H54 (cell line): ENCODE measurements at places on chromosomes 5 and 9.

DNA sequence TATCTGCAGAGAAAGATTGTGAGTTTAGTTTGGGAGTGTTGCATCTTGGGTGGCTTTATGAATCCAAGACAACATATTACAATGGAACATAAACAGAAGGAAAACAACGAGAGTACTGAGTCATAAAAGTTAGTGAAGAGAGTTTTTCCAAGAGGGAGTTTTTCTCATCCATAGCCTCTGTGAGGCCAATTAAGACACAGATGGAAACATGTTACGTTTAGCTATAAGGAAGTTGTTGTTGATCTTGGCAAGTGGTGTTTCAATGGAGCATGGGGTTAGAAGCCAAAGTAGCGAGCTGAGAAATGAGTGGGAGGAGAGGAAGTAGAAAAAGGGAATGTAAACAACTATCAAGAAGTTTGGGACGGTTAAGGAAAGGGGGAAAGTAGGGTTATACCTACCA lies 53.3 kb upstream of the SPATA31D4 start:
- DNase-seq: no peak

- no peak for DNase-seq
These were observed 1.6 kb downstream of the BTNL3 start for GRCh38 chr5:180990086-180990881.

DNA sequence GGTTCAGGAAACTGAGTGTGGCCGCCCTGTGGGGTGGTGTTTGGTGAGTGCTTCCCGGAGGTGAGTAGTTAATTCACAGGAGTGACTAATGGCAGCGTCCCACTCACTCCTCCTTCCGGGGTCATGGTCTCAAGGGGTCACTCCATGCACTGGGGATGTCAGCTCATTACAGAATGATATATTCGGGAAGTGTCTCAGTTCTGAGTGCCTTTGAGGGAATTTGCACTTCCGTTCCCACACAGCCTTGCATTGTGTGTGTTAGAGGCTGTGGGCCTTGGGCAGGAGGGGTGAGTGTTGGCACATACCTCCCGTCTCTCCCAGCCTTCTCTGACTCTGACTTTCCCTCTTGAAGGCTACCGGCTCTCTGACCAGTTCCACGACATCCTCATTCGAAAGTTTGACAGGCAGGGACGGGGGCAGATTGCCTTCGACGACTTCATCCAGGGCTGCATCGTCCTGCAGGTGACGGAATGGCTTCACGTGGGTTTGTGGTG lies 10.5 kb upstream of the AHRR start:
- no peak for DNase-seq

DNA sequence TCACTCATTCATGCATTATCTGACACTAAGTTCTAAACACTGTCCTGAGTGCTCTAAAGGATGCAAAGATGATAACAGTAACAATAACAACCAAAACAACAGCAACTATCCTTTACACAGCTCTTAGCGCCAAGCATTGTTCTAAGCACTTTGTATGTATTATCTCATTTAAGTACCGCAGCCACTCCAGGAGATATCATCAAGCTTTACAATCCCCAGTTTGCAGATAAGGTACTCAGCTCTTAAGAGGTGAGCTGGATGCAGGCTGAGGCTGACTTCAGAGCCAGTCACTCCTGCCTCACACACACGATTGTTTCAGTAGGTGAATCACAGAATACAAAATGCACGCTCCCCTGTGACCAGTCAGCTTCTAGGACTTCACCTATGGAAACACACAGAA lies 141.8 kb downstream of the PAX5 start:
- no peak for DNase-seq

DNA sequence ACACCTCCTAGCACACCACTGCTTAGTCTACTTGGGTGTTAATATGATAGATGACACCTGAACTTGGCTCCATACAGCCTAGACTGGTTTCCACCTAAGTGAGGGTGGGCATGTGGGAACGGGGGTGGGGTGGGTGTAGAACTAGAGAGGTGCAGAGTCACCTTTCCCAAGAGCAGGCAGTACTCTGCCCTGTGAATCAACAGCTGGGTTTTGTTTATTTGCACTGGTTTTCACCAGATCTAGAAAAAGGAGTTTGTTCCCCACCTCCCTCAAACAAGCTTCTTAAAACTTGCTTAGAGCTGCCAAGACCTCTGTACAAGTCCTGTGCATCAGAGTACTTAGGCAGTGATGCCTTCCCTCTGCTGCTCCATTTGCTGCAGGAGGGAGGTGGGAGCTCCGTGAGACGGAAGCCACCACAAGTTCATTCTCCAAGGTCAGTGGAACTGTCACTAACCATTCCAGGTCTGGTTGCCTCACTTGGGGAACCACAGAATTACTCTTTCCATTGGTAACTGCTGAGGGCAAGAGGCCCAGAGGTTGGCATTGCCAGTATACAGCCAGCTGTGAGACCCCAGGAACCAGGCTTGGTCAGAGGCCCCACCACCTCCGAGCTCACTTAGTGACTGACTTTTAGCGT lies 163.5 kb downstream of the NR3C1 start:
- DNase-seq: no peak

DNA sequence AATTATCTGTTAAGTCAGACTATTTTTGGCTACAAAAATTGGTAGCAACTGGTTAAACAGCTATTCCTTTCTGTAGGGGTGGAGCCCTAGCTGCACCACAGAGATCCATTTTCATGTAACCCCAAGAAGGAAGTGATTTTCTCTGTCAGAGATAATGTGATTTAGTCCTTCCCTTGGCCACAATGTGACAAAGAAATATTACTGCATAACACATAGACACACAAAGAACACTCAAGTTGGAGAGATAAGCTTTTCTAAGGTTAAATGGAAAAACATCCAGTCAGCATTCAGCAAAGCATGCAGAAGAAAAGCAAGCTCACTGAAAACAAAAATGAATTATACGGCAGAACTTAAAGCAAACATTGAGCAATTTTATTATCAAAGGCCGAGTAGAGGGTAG lies 227.8 kb upstream of the CDH9 start:
- DNase-seq: no peak

DNA sequence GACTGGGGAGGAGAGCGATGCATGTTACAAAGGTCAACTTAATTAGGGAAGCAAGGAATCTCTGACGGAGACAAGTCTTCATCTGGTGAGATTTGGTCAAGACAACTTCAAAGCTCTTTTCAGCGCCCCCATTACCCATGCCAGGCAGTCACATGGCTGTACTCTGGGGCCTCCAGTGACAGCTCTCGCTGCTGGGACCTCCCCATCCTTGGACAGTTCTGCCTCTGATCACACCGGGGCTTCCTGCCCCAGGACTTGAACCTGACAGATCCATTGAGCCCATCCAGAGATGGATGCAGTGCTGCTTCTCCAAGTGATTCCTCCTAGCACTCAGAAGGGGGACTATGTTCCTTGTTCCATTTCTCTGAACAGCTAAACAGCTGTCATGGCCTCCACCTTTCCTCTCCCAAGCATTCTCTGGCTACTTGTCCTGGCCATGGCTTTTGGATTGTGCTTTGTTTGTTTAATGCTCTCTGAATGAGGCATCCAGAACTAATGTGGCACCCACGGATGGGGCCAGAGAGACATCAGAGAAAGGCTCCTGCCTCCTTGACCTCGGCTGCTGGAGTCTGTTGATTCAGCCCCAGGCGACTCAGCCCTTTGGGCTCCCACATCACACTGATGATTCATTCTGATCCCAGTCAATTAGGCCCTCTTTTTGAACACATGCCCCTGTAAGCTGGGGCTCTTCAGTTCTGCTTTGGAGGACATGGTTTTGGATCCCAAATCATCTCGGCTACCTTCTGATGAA lies 122.1 kb upstream of the ADAMTS16 start:
- DNase-seq: peak; percentile 77

- DNase-seq: no peak
These were observed 64.5 kb downstream of the PRKACG start for GRCh38 chr9:68949271-68950000.

DNA sequence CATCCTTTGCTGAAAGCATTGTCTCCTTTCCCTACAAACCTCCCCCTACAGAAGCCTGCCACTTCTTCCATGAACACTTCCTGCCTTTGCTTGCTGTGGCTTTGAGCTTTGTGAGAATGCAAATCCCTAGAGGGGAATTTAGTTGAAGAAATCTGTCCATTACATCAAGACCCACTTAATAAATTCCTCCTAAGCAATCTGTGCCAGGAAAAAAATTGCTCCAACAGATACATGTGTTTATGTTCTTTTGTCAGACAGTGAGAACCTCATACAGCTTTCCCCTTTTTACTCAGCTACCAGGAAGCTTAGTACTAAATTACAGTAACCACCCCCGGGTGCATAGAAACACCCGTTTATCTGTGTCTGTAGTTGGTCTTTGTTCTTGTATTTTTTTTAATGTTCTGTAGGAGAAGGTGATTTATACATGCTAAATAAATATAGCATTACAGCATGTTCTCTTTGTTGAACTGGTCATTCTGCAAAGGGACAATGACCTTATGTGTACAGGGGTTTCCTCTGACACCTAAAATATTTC lies 43.9 kb downstream of the SH3TC2 start:
- no peak for DNase-seq

DNA sequence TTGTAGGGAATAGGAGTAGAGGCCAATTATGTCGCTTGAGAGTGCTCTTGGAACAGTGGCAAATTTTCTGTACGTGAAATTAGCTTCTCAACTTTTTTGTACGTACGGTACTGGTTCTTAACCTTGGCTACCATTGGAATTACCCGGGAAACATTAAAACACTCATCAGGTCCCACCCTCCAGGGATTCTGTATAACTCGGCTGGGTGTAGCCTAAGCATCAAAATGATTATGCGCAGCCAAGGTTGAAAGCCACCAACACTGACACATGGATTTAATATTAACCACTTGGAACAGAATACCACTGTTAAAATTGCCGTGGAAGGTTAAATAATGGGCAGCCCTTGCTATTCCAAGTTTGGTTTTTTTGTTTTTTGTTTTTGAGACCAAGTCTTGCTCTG lies 17.4 kb downstream of the DNAJA1 start:
- DNase-seq: no peak
